ENCODE measurements at places on chromosomes 7 and 10. TPM values are rescaled to one million over a fixed set of nuclear protein-coding genes. Genes with fewer than 3 reads are reported as not detected.
A peak's percentile ranks its signal among the peaks of the same experiment; 100 is the strongest.

DNA sequence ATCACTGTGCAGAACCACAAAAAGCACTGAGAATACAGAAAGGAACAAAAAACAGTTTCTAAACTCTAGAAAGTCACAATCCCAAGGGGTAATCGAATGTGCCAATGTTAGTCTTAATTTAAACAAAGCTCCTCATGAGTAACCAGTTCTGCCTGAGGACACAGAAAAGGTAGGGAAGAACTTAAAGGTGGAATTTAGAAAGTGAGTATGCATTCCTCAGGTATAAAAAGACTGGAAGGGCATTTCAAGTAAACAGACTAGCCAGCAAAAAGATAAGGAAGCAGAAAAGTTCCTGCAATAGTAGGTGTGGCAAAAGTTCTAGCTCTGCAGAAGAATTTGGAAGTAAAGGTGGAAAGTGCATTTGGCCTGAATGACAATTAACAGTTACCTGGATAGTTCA is 84.6 kb upstream of the DLX6 start:
- DNase-seq = no peak

DNA sequence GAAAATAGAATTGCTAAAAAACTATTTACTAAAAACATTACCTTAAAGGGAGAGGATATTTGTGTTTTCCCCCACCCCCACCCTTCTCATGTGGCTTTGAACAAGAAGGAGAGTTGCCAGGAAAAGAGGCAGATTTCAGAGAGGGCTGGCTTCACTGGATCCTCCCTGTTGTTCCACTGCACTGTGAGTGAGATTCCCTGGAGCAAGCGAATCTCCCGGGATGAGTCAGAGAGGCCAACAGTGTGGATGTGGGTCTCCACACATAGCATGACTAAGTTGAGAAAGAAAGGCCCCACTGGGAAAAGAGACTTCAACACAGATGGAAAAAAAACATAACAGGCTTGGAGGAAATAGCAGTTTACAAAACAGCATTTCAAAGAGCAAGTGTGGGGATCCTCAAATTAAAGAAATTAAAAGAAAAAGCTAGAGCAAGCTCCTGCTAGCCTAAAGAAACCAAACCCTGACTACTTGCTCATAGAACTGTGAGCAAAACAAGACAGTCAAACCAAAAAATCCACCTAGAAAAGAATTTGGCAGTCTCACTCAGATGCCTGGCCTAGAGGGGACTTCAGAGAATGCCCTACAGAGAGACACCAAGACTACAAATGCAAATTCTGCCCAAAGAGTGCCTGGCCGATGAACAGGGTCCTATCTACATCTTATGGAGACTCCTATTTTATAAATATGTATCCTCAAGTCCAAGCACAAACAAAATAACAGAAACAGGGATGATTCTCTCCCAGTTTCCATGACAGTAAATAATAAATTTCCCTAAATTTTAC is 3.4 kb downstream of the CAV1 start:
- peak; percentile 61 for DNase-seq

GRCh38 chr10:94131885-94132284 is 138.2 kb downstream of the PLCE1 start:
- DNase-seq = no peak

DNA sequence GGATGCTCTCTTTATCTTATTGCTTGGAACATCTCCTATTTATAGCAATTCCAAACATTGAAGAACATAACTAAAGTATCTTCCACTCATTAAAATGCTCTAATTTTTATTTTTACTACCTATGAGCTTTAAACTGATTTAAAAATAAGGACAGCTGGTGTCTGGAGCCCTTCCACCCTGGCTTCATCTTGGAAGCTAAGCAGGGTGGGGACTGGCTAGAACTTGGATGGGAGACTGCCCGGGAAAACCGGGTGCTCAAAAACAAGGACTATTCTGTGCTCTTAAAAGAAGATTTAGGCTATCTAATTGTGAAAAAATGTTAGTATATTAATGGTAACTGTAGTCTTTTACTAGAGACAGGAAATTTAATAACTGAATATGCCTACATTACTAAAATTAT is 69.2 kb downstream of the ARMC3 start:
- DNase-seq = no peak

DNA sequence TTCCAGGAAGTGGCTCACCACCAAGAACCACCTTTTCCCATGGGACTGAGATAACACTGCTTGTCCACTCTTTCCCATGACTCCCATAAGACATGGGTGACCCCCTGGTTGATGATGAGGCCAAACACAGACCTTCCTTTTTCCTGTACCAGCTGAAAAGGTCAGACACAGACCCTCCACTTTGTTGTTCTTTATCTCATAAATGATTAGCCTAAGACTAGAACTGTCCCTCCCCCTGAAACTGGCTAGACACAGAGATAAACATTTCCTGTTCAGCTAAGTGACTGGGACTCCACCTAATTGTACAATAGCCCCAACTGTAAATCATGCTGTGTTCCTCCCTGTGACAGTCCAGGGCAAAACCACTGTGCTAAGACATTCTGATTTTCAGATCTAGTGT is 8.2 kb upstream of the NRG3 start:
- no peak for DNase-seq

DNA sequence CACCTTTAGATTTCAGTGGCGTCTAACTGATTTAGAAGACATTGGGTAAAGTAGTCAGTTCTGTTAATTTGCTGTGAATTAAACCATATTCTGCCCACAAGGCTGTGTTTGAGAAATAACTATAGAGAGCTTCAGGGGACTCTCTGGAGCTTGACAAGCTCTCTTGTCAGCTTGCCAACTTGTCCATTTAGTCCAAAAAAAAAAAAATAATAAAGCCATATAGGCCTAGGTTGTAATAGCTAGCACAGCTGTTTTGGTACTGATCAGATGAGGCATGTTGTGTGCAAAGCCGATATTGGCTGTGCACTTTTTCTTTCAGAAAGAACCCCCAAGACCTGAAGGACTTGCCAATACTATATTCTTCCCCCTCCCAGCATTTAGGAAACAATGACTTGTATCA is 20.2 kb upstream of the ZNF282 start:
- DNase-seq = no peak

DNA sequence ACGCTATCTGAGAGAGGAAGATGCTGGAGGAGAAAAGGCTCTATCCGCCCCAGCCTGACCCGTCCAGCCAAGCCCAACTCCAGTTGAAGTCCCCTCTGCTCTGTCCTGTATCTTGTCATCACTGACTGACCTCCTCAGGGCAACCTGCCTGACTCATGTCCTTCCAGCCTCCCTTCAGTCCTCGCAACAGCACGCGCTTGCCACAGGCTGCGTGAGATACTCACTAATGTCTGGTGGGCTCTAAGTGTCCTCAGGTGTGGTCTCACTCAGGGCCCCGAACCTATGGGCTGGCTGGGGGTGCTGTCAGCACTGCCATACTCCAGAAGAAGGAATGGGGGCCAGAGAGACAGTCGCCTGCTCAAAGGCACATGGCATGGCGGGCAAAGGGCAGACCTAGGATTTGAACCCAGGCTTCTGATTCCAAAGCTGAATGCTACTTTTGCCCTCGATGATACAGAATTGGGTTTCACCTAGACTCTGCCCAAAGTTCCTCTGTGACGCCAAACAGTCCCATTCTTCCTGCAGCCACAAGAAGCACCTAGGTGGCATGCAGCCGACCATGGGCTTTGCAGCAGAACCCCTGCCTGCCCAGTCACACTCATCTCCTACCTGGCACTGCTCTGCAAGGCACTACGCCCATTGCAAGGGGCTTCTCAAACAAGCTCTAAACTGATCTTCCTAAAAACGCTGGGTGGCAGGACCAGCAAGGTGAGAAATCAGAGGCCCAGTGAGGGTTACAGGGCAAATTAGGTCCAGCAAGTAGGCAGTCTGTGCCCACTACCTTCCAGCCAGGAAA is 8.5 kb downstream of the FAM53B start:
- no peak for DNase-seq

DNA sequence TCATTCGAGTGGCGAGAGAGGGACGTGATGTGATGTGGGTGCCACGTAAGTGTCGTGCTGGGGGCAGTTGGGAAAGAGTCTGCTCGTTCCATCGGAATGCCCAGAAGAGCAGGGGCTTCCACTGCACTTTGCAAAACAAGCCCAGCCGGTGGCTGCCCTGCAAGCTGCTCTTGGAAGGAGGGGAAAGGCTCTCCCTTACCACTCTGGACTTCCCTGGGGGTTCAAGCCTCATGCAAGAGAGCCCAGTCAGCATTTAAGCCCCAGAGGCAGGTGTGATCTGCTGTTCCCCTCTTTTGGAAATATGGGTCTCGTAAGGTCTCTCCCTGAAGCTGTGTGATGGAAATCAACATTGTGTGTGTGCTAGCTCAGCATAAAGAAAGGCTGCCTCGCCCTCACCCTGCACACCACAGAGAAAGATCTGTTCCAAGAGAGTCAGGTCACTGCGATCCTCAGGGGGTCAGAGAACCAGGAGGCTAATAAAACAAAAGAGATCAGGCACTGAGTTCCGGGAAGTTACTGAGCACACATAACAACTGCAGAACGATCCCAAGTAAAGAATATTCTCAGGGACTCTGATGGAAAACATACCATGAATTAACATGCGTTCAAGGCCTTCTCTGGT is 212.5 kb downstream of the ADAM12 start:
- DNase-seq = no peak

GRCh38 chr7:1888425-1888824 is 218.3 kb downstream of the ELFN1 start:
- DNase-seq = no peak

DNA sequence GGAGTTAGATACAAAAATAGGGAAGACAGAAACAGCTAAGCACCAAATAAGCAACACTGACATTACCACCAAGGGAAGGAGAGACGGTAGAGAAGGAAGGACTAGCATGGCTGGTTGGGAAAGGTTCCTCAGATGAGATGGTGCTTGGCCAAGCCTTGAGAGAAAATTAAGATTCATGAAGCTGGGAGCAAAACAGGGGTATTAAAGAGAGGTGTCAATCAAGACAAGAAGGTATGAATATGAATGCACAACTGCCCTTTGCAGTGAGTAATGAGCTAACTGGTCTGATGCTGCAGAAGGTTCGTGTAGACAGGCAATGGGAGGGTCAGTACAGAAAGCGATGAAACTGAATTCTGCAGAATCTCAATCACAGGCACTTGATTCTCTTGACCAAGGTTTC is 67.7 kb downstream of the SLC37A3 start:
- DNase-seq = no peak

GRCh38 chr7:139591550-139592195 is 68.2 kb downstream of the CLEC2L start:
- DNase-seq = no peak

DNA sequence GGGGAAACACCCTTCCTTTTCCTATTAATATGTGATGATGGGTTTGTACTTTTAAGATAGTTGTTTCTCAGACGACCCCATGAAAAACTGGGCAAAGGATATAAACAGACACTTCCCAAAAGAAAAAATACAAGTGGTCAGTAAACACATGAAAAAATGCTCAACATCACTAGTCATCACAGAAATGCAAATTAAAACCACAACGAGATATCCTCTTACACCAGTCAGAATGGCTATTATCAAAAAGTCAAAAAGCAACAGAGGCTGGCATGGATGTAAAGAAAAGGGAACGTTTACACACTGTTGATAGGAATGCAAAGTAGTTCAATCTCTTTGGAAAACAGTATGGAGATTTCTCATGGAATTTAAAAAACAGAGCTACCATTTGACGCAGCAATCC is 111.4 kb upstream of the ZEB1 start:
- DNase-seq = no peak

DNA sequence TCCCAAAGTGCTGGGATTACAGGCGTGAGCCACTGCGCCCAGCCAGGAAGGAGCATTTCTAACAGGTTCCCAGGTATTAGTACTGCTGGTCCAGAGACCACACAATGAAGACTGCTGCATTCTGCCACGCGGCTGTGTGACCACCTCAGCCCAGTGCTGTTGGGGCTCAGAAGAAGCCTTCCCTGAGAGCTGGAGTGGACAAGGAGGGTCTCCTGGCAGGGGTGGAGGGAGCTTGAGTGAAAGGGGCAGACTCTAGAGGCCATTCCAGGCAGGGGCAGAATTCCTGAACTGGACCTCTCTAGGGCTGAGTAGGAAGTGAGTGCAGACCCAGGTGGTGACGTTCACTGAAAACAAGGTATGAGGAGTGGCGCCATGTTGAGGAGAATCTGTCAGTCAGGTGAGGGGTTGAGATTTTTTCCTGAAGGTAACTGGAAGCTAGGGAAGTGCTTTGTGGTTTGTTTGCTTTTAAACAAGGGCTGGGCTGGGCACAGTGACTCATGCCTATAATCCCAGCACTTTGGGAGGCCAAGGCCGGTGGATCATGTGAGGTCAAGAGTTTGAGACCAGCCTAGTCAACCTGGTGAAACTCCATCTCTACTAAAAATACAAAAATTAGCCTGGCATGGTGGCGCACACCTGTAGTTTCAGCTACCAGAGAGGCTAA is 67.6 kb downstream of the TACC2 start:
- no peak for DNase-seq

DNA sequence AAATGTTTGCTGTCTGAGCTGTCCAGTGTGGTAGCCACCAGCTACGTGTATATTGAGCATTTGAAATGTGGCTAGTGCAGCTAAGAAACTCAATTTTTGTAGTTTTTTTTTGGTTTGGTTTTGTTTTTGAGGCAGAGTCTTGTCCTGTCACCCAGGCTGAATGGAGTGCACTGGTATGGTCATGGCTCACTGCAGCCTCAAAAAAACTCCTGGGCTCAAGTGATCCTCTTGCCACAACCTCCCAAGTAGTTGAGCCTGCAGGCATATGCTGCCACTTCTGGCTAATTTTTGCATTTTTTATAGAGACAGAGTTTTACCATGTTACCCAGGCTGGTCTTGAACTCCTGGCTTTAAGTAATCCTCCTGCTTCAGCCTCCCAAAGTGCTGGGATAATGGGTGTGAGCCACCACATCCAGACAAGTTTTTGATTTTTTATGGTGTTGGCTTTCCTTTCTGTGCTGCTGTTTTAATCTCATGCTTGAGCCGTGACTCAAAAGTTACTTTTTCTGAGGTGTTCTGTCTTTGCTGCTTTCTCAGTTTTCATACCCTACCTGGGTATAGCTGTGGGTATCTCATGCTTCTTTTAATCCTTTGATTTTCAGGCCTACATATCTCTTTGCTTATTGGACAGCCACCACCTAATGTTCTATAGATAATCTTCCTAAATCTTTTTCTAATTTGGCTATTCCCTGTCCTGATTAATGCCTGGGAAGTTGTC is 16.0 kb downstream of the WAC start:
- no peak for DNase-seq

DNA sequence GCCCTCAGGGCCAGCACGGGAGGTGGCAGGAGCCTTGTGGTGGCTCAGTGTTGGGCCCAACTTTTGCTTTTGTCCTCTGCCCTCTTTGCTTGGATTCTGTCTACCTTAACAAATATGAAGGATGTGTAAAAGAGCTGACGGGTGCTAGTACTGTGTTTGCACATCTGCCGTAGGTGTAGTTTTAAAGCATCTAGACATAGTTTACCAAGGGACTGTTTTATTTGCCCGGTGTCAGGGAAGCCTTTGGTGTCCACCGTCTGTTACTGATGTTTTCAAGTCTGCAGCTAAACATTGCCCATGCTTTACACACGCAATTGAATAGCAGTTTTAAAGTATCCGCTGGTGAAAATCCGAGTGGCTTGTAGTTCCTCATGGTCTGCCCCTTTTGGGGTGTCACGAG is 87.8 kb downstream of the DYNC2I1 start:
- no peak for DNase-seq

GRCh38 chr7:2621948-2622640 is 9.7 kb upstream of the TTYH3 start:
- DNase-seq = peak; percentile 99

Gene PRSS37
- total RNA-seq = not detected

Gene CTAGE6
- not detected for total RNA-seq

Gene SEMA3D
- total RNA-seq = 4.6 TPM

Gene ZNF800
- total RNA-seq = 34.8 TPM

Gene HMX3
- not detected for total RNA-seq

Gene FAM25G
- total RNA-seq = not detected

Measured in lung (tissue), 17 donors.